Activated naive CD8-positive, alpha-beta T cell treated with anti-CD3 and anti-CD28 coated beads, Interleukin-2, amount 10 ng/mL, durations not matched to agents 7 days and 5 days (primary cell): ENCODE measurements at places on chromosomes 7 and 10. TPM values are rescaled to one million over a fixed set of nuclear protein-coding genes. Genes with fewer than 3 reads are reported as not detected.

The EIF4H gene
- 264 TPM for total RNA-seq

The ABCB4 gene
- total RNA-seq, result not detected

The SEC31B gene
- total RNA-seq, result 168 TPM

DNA sequence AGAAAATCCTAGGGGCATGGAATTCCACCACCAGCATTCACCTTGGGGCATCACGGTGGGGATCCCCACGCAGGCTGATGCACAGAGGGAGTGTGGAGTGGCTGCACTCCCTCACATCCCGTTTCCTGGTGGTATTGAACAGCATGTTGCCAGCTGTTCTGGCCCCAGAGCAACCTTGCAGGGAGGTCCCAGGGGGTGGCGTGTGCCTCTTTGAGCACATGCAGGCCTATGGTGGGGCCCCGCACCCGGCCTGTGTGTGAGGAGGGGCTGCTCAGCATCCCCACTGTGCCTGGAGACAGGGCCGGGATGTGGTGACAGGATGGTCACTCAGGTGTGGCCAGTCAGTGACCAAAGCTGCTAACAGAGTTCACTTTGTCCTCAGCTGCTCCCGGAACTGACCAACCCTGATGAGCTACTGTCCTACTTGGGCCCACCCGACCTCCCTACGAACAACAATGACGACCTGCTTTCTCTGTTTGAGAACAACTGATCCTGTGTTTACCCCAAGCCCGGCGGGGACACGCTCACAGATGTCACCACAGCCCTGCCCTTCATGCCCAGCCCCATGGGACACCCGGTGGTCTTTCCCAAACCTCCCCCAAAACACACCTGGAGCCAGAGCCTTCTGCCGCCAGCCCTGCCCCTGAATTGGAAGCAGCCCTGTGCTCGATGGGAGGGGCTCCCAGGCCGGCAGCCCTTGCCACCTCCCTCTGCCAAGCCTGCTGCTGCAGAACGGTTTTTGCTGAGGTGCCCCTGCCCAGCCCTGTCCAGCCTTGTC, 18.7 kb downstream of the ZMIZ2 start:
- H3K36me3 ChIP-seq, result peaks cover 11% of the 10 kb centered on the region
- no peak overlapping the region for H3K4me3 ChIP-seq
- H3K4me1 ChIP-seq, result peaks cover 29% of the 10 kb centered on the region
- DNase-seq, result no peak
- no peak overlapping the region for H3K27ac ChIP-seq
- H3K27me3 ChIP-seq, result no peaks in the 10 kb centered on the region

DNA sequence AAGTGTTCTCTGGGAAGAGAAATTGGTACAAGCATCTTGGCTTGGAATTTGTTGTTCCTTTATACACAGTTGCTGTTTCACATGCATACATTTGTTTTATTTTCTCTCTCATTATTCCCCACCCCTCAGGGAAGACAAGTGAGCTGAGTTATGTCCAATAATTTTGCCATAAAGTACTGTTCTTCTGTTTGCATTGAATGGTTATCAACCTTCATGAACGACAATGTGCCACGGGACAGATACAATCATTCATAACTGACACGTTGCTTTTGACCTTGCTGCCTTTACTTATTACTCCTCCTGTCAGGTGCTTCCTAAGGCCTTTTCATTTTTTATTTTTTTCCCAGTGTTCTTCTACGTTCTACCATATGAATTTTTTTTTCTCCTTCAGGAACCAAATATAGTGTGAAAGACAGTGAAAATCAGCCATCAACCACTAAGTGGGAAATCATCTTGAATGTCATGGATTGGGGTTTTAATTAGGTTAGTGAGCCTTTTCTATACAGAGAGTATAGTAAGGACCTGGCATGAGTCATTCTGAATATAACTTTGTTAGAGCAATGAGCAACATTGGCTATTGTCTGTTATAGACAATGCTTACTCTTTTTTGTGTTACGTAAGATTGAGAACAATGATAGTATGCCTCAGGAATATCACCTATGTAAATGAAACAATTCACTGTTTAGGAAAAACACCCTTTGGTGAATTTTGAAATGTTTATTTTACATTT, 383.2 kb downstream of the MALRD1 start:
- no peaks in the 10 kb centered on the region for H3K27me3 ChIP-seq
- no peak overlapping the region for H3K27ac ChIP-seq
- no peak for DNase-seq
- no peaks in the 10 kb centered on the region for H3K36me3 ChIP-seq
- H3K4me1 ChIP-seq, result no peaks in the 10 kb centered on the region

- DNase-seq, result no peak
- H3K4me3 ChIP-seq, result no peak overlapping the region
- H3K4me1 ChIP-seq, result peaks cover 6% of the 10 kb centered on the region
- no peaks in the 10 kb centered on the region for H3K36me3 ChIP-seq
- no peak overlapping the region for H3K27ac ChIP-seq
Measured at GRCh38 chr7:96244992-96245292, 77.0 kb downstream of the SLC25A13 start.

- no peak overlapping the region for H3K4me3 ChIP-seq
- no peak overlapping the region for H3K27ac ChIP-seq
- no peaks in the 10 kb centered on the region for H3K4me1 ChIP-seq
- no peaks in the 10 kb centered on the region for H3K36me3 ChIP-seq
- no peak for DNase-seq
- H3K27me3 ChIP-seq, result no peaks in the 10 kb centered on the region
Measured at GRCh38 chr7:40922316-40922670, 780.6 kb downstream of the INHBA start.
